Stimulated activated CD8-positive, alpha-beta memory T cell treated with anti-CD3 and anti-CD28 coated beads, Interleukin-4, amount 100 ng/mL, for 1 hour (primary cell): ENCODE measurements at places on chromosomes 16 and 17.

DNA sequence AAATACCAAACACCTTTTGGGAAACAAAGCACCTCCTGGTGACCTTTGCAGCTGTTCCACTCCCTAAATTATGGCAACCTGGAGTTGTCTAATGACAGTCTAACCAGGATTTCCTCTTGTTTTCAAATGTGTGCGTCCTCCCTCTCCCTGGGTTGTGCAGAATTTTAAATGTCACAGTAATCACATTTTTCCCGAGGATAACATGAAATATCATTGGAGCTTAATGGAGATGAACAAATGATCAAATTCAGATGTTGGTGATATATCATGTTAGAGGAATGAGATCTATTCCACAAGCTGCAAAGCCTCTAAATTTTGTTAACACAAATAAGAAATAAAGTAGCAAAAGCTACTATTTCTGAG, 86.9 kb upstream of the HLF start:
- no peak for DNase-seq

- no peak for DNase-seq
These were observed 5.8 kb downstream of the PRSS8 start for GRCh38 chr16:31129568-31130335.

GRCh38 chr17:27762527-27763305, 37.6 kb downstream of the NOS2 start:
- no peak for DNase-seq

- no peak for DNase-seq
These were observed 1.2 kb downstream of the AP2B1 start for GRCh38 chr17:35588196-35588920.

DNA sequence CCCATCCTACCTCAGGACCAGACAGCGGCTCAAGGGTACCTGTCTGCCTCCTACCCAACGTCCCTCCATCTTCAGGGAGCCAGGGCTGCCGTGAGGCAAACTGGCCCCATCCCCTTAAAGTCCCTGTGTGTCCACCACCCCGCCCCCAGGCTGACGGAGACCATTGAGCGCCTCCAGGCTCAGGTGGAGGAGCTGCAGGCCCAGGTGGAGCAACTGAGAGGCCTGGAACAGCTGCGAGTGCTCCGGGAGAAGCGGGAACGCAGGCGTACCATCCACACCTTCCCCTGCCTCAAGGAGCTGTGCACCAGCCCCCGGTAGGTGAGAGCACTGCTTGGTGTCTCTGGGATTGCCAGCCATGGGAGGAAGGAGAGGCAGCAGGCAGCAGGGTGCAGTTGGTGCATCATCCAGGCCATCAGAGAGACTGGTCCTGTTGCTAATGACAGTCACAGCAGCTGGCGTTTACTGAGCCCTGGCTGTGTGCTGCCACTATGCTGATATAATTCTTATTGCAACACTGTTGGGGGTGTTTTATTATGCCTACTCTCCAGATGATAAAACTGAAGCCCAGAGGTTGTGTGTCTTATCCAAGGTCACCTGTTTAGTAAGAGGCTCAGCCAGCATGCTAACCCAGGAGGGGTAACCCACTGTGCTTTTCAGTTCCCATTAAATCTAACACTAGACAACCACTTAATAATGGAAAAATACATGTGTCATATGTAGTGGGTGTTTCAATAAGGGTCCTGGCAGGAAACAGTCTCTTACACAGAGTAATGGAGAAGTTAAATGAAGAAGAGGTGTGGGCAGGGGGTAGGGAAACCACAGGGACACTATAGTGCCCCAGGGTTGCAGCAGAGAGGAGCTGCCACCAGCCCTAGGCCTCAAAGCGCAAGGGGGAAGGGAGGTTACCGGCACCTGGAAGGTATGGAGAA, 10.3 kb upstream of the MRPL58 start:
- DNase-seq: no peak

DNA sequence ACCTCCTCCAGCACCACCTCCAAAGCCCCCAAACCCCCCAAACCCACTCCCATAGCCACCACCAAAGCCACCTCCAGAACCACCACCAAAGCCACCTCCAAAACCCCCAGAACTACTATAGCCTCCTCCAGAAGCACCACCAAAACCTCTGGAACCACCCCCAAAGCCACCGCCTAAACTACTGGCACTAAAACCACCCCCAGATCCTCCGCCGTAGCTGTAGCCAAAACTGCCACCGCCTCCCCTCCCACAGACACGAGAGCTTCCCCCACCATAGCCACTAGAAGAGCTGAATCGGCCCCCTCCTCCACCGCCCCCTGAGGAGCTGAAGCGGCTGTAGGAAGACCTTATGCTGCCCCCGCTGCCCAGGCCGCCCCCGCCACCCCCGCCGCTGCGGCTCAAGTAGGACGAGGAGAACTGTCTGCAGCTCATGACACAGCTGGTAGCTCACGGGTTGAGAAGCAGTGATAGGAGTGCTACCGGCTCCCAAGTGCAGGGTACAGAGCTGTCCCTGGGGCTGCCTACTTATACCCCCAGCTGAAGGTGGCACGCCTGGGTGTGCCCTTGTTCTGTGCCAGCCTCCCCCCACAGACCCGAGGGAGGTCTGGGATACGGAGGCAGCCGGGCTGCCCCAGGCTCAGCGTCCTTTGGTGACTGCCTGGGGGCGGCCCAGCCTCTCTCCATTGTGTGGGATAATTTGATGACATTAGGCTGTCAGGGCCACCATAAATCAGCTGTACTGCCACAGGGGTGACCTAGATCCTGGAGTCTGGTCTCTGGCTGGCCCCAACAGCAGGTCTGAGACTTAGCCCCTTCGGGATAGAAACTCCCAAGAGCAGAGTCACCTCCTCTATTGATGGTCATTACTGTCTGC, at the start of gene KRT9:
Gene KRT9, minus strand, starts transcription at position 499 of the 874 bp plus-strand sequence. Its CDS starts 67 bp downstream, at position 432.
- DNase-seq: no peak

DNA sequence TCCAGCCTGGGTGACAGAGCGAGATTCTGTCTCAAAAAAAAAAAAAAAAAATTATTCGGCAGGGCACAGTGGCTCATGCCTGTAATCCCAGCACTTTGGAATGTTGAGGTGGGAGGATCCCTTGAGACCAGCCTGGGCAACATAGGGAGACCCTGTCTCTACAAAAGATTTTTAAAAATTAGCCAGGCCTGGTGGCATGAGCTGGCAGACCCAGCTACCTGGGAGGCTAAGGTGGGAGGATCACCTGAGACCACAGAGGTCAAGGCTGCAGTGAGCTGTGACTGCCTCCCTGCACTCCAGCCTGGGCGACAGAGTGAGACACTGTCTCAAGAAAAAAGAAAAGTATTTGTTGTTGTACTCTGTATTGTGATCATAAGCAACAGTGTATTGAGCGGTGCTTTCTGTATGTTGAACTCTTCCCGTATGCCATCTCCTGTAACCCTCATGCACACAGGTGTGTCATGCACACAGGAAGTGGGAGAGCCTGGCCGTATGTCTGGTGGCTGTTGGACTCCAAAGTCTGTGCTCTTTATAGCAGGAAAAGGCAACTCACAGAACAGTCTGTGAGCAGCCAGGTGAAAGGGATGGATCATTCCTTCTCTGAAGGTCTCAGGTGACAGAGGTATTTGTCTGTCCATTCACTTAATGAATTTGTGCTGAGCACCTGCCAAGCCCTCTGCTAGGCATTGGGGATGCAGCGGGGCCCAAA, 17.1 kb downstream of the CDH1 start:
- DNase-seq: no peak

- no peak for DNase-seq
These were observed 187.7 kb downstream of the CBLN1 start for GRCh38 chr16:49093939-49094338.

- no peak for DNase-seq
These were observed 108.9 kb upstream of the EEF2KMT start for GRCh38 chr16:5206331-5206990.

DNA sequence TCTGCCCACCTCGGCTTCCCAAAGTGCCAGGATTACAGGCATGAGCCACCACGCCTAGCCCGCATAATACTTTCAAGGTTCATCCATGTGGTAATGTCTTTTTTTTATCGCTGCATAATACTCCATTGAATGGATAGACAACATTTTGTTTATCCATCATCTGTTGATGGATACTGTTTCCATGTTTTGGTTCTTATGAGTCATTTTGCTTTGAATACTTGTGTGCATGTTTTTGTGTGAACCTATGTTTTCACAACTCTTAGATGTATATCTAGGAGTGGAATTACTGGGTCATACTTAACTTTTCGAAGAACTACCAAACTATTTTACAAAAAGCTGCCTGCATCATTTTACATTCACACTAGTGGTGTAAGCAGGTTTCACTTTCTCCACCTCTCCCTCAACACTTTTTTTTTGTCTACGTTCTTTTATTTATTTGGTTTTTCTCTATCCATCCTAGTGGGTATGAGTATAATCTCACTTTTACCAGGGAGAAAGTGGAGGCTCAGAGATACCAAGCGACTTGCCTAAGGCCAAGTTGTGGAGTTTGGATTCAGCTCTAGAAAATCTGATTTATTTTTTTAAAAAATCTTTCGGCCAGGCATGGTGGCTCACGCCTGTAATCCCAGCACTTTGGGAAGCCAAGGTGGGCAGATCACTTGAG, 151.2 kb downstream of the CMIP start:
- DNase-seq: no peak

- no peak for DNase-seq
These were observed 65.4 kb downstream of the STH start for GRCh38 chr17:46064460-46064859.

- DNase-seq: no peak
These were observed 823 bp upstream of the CD2BP2 start for GRCh38 chr16:30355954-30356308.

DNA sequence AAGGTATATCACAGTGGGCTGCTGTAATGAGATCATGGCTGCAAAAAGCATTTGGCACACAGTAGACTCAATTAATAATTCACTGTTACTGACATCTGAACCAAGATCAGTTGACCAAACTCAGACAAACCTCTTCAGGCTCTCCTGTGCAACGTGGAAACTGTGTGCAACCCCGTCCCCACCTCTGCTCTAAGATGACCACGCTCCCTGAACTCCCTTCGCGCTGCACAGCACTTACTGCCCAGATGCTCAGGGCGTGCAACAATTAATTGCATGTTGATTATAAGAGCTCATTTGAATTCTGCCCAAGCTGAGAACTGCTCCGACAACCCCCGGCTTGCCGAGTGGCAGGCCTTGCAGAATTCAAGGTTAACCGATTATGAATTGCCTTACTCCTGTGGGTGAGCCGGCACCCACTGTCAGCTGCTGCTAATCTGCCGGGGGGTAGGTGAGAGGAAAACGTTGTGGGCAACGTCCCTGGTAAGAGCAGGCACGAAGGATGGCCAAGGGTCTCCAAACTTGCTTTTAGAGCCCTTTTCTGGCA, 1.3 kb upstream of the GSG1L start:
- no peak for DNase-seq

DNA sequence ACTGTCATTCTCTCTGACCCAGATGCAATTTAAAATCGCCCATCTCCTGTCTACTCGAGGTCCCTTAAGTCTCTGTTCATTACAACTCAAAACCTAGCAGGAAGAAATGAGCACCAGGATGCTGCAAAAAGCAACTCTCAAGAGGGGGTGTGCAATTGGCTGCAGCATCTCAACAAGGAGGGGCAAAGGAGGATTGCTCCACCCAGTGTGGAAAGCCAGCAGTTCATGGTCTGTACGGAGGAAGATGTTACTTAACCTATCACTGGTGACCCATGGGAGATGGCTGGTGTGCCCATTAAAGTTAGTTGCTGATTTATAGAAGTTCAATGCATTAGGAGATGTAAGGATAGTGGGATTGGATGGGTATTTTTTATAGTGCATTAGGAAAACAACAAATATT, 147.4 kb downstream of the CDK5R1 start:
- DNase-seq: no peak

GRCh38 chr16:54588026-54588425, 301.4 kb upstream of the IRX3 start:
- DNase-seq: no peak

DNA sequence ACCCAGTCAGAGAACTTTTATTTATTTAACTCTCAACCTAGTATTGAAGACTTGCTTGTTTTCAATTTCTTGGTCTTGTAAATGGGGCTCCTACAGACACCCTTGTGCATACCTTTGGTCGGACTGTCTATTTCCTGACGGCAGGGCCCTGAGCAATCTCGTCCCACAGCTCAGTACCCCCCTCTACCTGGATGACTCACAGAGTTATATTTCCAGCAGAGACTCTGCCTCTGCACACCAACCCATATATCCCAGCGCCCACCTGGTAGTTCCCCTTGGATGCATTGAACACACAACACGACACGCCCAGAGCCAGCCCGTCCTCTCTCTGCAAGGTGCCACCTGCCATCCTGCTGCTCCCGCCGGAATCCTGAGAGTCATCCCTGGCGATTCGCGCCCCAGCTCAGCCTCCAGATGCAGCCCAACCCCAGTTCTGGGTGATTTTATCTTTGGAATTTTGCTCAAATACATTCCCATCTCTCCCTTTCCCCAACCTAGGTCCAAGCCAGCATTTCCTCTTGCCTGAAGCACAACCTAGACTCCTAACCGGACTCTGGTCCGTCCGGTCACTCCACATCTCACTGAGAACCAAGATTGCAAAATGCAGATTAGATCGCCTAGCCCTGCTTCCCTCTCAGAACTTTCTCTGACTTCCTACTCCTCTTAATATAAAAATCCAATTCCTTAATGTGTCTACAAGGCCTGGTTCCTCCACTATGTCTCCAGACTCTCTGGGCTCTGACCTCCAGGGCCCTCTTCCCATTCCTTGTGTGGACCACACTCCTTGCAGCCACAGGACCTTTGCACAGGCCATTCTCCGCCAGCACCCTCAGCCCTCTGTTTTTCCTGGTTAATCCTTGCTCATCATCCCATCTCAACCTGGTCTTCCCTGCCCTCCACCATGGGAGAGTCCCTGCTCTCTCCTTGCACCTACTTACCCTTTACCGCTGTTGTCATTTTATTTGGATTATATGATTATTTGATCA, 129.2 kb downstream of the SEC14L1 start:
- DNase-seq: no peak

GRCh38 chr16:55282441-55282840, 41.6 kb upstream of the IRX6 start:
- no peak for DNase-seq

GRCh38 chr16:84537491-84538151, 33.2 kb upstream of the MEAK7 start:
- no peak for DNase-seq

GRCh38 chr17:50541402-50541715, 5.6 kb upstream of the SPATA20 start:
- DNase-seq: no peak

GRCh38 chr17:30395398-30396022, 16.8 kb downstream of the CPD start:
- no peak for DNase-seq

- DNase-seq: no peak
These were observed 38.3 kb upstream of the SKAP1 start for GRCh38 chr17:48468299-48468698.

- no peak for DNase-seq
These were observed 3.8 kb downstream of the GID4 start for GRCh38 chr17:18042983-18043382.

- peak; percentile 21 for DNase-seq
These were observed 28.6 kb upstream of the NUDT16L1 start for GRCh38 chr16:4664538-4665418.
